ENCODE measurements at places on chromosomes 1 and 21. TPM values are rescaled to one million over a fixed set of nuclear protein-coding genes. Genes with fewer than 3 reads are reported as not detected.

- no peak for DNase-seq
Observed at GRCh38 chr21:46191257-46191685, 7.0 kb upstream of the SPATC1L start.

DNA sequence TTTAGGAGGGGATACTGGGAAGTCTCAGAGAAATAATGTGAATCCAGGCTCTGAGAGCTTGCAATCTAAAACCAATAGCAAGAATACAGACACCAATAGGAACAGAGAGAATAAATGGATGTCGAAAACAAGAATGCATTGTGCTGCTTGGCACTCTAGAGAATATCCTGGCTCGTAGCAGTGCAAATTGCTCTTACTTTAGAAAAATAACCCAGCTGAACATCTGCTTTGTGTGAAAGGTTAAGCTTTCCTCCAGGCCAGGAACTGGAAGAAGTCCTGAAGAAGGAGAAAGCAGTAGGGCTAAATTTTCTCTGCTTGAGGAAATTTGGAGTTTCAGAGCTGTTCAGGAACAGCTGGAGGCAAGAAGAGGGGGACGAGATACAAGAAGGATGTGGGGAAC lies 382.3 kb downstream of the HHIPL2 start:
- no peak for DNase-seq

CSMD2 gene
- 14.6 TPM for total RNA-seq

DNA sequence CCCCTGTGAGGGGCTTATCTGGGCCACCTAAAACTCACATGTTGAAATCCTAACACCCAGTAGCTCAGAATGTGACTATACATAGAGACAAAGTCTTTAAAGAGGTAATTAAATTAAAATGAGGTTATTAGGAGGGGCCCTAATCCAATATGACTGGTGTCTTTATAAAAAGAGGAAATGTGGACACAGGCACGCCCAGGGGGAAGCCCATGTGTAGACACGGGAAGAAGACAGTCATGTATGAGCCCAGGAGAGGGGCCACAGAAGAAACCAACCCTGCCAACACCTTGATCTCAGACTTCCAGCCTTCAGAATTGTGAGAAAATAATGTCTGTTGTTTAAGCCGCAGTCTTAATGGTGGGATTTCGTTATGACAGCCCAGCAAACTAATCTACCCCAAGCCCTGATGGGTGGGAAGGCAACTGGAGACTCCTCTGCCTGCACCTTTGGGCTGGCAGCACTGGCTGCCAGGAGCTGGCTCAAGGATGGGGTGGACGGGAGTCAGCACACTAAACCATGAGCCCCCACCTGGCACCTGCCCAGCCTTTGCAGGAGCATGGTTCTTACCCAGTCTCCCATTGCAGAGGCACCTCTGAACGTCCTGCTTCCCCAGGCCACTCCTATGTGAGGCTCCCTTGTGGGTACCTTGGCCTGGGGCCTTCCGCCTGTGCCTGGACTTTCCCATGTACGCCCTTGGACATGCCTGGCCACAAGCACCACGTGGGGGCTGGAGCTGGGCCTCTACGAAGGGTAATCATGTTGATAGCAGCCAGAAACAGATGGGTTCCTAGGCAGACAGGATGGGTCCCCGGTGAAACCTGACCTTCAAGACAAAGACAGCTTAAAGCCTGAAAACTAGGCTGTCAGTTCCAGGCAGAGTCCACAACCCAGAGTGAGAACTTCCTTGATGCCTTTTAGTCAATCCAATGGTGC lies 57.1 kb upstream of the DMRTB1 start:
- no peak for DNase-seq

CD1B gene
- total RNA-seq = not detected
